ENCODE measurements at places on chromosomes 3 and 15.

- DNase-seq = no peak
These were observed 20.2 kb downstream of the USF3 start for GRCh38 chr3:113676261-113676660.

GRCh38 chr3:49912881-49913281 lies 9.2 kb upstream of the MST1R start:
- no peak for DNase-seq

GRCh38 chr3:28050120-28050519 lies 191.3 kb upstream of the CMC1 start:
- no peak for DNase-seq

DNA sequence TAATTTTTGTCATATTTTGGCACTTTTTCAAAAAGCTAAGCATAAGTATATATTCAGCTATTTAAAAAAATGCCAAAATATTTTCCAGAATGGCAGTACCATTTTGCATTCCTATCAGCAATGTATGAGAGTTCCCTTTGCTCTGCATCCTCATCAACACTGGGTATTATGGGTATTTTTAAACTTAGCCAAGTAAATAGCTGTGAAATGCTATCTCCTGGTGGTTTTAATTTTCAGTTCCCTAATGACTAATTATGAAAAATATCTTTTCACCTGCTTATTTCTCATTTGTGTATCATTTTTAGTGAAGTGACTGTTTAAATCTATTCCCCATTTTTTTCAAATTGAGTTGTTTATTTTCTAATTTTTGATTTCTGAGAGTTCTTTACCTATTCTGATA lies 199.7 kb upstream of the NECTIN3 start:
- no peak for DNase-seq

DNA sequence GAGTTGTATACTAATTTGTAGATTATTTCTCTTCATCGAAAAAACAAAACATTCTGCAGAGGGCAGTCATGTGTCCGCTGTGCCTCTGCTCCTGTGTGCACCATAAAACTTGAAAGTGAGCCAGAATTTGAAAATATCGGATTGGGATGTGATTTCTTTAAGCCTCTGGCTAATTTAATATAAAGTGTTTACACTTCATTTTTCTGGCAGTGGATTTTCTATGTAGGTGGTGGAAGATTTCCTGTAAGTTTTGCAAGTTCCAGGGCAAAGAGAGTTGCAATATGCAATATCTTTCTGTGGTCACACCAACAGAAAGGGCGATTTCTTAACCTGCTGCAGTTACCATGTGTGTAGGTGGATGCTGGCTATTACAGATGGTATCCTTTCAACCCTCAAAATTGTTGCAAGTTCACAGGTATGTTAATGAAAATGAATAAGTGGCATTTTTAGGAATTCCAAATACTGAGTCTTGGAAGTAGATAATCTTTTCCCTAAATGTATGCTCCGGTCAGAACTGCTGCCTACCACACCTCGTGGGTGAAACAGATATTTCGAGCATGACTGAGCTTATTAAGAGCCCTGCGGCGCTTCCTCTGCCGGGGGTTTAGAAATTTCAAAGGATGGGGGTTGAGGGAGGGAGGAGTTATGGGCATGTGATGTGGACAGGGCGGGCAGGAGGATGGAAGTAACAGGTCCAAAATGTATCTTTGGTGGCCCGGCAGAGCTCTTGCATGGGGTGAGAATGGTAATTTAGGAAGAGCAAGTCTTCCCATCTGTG lies 134.0 kb downstream of the PGPEP1L start:
- peak; percentile 76 for DNase-seq

- no peak for DNase-seq
These were observed 764.2 kb downstream of the NTRK3 start for GRCh38 chr15:87492321-87492720.

DNA sequence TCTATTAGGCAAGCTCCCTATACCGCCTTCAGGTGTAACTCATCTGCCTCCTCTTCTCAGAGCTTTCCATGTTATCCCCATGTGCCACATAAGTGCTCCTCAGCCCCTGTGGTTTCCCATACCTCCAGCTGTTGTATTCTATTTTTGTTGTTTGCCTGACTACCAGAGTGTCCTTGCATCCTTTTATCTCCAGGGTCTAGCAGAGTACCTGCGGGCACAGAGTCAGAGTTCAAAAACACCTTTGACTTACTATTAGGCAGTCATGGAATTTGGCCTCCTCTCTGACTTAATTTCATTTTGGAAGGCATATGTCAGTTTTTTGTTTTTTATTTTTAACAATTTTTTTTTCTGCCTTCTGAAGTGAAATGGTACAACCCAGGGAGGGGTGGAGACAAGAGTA lies 7.1 kb downstream of the GPR87 start:
- no peak for DNase-seq

GRCh38 chr3:106113747-106114146 lies 244.9 kb upstream of the CBLB start:
- DNase-seq = no peak

DNA sequence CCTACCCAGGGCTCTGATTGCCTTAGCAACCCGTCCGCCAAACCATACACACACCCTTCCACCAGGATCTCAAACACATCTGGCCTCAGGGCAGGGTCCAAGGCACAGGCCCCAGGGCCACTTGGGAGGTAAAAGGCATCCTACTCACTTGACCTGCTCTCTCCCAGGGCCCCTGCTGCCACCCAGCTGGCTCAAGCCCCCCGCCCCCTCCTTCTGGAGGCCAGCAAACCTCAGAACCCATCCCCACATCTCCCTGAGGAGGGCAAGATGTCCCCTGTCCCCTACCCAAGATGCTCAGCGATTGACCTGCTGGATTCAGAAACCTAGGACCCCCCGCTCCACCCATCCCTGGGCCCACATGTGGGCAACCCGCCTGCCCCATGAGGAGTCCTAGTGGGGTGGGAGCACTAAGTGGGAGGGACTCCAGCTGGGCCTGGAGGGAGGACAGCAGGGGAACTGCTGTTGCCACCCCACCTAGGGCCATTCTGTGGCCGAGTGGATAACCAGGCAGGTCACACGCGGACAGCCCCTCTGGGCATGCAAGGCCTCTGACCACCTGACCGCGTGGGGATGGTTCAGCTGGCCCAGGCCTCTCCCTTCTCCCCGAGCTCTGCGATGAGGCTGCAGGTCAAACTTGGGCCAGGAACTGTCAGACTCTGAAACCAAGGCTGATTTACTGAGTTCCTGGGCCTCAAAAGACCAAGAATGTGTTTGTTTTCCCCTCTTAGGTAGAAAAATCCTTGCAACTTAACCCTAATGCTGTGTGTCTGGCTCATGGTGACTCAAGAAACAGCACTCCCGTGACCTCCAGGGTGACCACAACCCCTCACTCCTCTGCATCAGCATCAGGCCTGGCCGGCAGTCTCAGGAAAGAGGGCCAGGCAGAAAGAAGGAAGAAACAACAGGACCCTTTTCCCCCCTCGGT lies 4.2 kb downstream of the MFGE8 start:
- DNase-seq = no peak

DNA sequence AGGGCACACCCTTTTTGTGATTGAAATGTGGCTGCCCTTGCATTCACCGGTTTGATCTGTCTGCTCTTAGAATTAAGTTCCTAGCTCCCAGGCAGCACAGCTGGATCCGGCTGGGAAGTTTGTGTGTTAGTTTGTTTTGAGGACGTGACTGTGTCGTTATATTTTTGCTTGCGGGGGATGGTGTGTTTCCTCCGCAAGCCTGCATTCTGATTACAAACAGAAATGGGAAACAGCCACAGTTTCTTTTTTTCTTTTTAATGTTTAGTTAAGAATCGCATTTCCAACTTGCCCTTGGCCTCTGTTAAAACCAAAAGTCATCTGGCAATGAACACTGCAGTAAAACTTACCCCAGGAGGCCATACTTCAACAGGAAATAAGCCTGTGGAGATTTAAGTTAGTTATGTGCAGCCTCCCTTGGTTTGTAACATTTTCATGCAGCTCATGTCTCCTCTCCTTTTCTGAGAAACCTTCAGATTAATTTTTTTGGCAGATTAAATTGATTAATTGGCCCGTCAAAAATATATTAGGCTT lies 888 bp downstream of the TMOD3 start:
- DNase-seq = peak; percentile 6

DNA sequence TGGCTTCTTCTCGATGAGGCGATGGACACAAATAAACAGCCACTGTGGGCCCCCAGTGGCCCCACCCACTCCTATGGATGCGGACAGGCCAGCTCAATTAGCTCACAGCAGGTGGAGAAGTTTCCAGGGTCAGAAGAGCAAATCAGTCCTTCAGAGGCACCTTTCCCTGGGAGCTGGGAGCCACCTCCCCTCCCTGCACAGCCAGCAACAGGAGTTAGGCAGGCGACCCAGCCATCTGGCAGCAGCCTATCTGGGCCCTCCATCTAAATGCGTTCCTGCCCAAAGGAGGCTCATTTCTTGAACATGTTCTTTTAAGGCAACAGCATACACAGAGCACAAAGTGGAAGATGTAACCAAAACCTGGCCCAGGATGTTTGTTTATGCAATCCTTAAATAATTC lies 211.9 kb upstream of the ARRDC4 start:
- DNase-seq = no peak

DNA sequence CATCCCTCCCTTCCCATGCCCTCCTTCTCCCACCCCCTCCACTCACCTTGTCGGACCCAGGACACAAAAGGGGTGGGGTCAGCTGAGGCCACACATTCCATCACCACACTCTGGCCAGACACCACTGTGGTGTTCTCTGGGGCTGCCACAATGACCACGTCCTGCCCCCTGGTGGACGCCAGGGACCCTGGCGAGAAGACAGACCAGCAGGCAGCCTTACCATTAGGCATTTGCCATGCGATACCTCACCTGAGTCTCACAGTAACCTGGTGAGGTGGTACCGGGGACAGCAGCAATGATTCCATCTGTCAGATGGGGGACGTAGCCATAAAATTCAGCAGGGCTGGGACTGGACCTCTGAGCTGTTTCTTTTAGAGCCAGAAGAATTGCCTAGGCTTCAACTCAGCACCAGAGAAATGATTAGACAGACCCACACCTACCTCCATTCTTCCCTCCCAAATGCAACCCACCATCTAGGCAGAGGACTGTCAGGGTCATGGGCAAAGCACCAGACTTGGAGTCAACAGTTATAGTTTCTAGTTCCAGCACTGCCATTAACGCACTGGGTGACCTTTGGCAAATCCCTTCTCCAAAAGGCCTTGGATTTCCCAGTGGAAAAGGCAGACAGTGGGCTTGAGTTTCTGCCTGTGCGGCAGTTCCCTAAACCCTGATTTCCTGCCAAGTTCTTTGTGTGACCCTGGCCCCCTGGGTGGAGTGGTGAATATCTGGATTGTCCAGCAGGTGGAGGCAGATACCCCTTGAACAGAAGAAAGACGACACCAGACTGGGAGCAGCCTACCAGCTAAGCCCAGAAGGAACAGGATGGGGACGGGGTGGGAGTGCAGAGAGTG lies 21.8 kb downstream of the IGDCC4 start:
- DNase-seq = peak; percentile 91

DNA sequence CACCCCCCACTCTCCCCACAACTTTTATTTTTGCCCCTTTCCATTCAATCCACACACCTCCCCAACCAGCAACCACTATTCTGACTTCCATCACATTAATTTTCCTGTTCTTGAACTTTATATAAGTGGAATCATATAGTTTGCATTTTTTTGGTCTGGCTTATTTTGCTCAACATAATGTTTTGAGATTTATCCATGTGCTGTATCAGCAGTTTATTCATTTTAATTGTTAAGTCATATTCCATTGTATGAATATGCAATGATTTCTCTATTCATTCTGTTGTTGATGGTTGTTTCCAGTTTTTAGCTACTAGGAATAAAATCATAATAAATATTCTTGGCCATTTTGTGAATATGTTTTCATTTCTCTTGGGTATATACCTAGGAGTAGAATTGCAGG lies 5.8 kb upstream of the SCAMP5 start:
- DNase-seq = no peak

DNA sequence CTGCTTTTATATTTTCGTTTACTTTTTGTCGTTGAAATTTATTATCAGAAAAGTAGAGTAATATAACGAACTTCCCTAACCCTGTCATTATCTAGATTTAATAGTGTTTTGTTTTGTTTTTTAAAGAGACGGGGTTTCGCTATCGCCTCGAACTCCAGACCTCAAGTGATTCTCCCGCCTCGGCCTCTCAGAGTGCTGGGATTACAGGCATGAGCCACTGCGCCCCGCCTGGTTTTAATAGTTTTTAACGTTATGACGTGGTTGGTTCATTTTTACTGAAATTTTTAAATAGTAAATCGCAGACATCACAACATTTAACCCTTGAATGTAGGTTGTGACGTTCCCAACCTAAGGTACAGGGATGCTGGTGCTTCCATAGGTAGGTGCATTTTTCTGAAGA lies 1.0 kb downstream of the NGRN start:
- DNase-seq = no peak

DNA sequence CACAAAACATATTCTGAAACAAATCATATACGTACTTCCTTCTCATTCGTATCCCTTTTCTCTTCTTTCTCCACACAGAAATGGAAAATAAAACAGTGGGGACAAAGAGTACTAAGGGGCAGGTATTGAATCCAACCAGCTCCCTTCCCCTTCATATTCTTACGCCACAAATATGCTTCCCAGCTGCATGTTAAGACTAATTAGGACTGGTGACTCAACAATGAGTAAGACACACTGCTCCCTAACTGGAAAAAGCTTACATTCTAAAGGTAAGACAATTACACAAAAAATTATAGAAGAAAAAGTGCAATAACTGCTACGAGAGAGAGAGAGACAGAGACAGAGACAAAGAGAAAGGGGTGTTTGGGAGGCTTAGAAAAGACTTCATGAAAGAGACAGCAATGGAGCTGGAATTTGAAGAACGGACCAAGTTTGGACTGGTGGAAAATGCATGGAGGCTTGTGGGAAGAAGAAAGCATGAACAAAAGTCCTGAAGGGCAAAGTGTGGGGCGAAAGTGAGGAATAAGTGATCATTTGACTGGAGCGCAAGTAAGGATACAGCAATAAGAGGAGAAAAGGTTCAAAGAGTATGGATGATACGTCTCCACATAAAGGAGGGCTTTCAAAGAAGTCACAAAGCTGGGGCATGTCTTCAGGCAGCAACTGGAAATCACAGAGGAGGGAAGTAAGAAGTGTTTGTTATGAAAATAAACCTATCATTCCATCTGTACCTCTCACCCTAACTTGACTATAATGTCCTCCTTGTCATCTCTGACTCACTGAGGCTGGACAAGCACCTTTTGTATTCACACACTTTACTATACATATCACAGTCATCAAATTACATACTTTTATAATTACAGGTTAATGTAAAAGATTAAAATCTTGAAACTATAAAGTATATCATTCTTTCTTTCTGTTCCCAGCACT lies 49.2 kb downstream of the RYK start:
- peak; percentile 8 for DNase-seq

- no peak for DNase-seq
These were observed 117.6 kb downstream of the FMN1 start for GRCh38 chr15:33076937-33077336.
